GM04504 (cell line): ENCODE measurements at places on chromosomes 1 and 21.
A peak's percentile ranks its signal among the peaks of the same experiment; 100 is the strongest.

GRCh38 chr1:24390924-24391782, 22.4 kb downstream of the STPG1 start:
- no peak for DNase-seq

GRCh38 chr1:185281245-185281644, 35.8 kb downstream of the IVNS1ABP start:
- no peak for DNase-seq

GRCh38 chr1:241990040-241990439, 8.9 kb downstream of the MAP1LC3C start:
- DNase-seq, result peak; percentile 95

DNA sequence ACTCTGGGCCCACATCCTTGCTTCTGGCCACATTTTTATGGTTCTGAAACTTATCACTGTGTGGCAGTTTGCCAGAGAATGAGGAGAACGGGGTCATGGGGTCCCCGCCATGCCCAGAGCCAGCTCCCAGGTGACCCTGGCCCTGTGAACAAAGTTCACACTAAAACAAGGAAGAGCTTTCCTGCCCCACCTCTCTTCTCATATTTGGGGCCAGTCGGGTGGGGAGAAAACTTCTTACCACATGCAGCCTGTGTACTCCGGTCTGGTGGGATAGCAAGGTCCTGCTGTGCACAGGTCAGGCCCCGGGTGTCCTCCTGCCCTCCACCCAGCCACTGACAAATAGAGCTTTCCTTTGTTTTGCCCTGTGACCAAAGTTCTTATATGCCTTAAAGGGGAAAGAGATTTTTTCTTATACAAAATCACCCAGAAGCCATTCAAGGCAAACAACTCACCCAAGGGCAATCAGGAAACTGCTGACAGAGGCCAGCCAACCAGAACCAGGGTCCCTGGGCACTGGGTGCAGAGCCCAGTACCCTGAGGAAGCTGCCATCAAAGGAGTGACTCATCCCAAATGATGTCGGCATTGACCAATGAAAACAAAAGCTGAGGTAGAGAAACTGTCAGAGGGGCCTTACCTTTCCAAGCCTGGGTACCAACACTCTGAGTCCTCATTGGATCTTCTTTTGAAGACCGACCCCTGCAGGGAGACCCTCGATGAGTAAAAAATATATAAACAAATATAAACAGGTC, 53.6 kb downstream of the OLIG1 start:
- no peak for DNase-seq

GRCh38 chr1:233172201-233172600, 123.3 kb downstream of the PCNX2 start:
- no peak for DNase-seq

GRCh38 chr1:32696041-32696440, 6.5 kb downstream of the SYNC start:
- no peak for DNase-seq

GRCh38 chr1:101276818-101277217, 40.0 kb downstream of the S1PR1 start:
- no peak for DNase-seq

- no peak for DNase-seq
Observed at GRCh38 chr1:185421485-185422107, 104.6 kb upstream of the IVNS1ABP start.

GRCh38 chr1:191839891-191840290, 318.4 kb upstream of the RGS18 start:
- no peak for DNase-seq

DNA sequence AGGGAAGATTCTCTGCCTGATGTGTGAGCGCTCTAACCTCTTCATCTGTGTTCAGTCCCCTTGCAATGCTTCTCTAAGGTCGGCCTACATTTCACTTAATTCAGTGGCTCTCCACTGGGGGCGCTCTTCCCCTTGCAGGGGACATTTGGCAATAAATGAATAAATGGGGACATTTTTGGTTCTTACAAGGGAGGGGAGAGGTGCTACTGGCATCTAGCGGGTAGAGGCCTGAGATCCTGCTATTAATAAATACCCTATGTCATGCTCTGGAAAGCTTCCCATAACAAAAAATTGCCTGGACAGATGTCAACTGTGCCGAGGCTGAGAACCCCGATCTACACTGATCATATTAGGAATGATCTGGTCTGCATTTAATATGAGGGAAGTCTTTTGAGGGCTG, 25.9 kb upstream of the DNAJC11 start:
- no peak for DNase-seq

GRCh38 chr1:24297187-24297851, 21.8 kb upstream of the GRHL3 start:
- no peak for DNase-seq

- DNase-seq, result no peak
Observed at GRCh38 chr1:174740249-174740968, 259.3 kb upstream of the CACYBP start.

DNA sequence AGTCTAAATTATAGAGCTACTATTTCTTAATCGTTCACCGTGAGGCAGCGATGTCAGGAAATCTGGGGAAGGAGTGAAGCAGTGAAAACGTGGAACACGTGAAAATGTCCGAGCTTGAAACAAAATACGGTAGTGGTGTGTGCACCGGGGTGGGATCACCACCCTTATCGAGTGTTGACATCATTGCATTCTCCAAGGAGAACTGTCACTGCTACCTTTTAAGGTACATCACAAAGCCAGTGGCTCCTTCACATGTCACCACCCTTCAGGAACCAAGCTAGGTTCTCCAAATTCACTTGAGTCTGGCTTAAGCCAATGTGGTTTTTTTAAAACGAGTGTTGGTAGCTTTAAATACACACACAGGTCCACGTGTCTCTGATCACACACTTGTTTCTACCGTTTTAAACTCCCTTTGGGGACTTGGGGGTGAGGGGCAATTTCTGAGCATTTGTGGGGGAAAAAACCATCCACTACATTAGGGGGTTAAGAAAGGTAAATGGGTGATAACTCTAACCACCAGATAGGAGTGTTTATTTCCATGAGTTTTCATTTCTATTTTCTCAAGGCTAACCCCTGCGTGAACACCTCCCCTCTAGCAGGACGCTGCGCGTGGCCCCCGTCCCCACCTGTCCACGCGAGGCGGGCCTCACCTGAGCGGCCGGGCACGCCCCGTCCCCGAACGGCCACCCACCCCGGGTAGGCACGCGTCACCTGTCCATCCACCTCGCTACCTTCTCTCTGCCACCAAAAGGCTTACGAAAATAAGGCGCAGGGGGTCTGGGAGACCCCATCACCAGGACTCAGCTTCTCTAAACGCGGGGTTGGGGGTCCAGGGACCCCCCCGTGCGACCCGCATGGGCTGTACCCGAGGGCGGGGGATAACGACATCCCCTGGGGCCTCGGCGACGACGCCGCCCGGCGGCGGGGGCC, 978 bp downstream of the PRDM15 start:
- peak; percentile 28 for DNase-seq

- no peak for DNase-seq
Observed at GRCh38 chr21:23131177-23131576, 2133.0 kb downstream of the NCAM2 start.

DNA sequence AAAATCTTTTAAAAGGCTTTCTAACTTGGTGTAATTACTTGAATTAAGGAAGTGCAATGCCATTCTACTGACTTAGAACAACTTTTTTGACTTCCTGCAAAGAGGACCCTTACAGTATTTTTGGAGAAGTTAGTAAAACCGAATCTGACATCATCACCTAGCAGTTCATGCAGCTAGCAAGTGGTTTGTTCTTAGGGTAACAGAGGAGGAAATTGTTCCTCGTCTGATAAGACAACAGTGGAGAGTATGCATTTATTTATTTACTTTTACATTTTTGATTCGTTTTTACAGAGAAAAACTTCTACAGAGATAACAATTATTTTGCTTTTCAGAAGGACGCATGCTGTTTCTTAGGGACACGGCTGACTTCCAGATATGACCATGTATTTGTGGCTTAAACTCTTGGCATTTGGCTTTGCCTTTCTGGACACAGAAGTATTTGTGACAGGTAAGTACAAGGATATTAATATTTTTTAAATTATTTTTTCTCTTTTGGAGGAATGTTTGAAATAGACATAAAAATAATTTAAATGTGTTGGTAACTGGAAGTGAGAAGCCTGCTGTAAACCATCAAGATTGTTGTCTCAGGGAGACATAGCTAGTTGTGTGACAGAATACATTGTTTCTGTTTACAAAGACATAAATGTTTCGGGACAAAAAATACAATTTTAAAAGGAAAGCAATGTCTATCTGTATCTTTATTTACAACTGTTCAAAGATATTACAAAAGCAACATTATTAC, at the start of gene PTPRC:
Gene PTPRC (plus strand): TSS at position 147 of the 742 bp plus-strand sequence. CDS start 229 bp downstream, at position 376.
- DNase-seq, result no peak
